ENCODE measurements at places on chromosomes 6 and 20.

DNA sequence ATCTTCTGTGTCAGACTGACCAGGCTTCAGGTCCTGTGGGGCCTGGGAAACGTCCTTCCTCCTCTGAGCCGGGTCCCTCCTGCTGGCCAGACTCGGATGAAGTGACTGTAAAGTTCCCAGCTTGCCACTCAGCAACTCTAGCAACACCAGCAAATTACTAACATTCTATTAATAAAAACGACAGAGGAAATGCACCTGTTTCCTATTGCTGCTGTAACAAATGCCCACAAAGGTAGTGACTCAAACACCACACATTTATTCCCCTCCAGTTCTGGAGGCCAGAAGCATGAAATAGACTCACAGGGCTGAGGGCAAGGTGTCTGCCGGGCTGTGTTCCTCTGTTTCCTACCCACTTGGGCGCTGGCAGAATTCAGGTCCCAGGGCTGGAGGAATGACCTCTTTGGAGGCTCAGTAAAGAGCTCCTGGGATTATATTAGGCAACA lies 48.8 kb downstream of the CTCFL start:
- no peak for DNase-seq

- DNase-seq, result no peak
Observed at GRCh38 chr6:51027283-51028065, 208.8 kb downstream of the TFAP2B start.

- no peak for DNase-seq
Observed at GRCh38 chr6:7559196-7559595, 17.7 kb downstream of the DSP start.

GRCh38 chr6:106512048-106512967 lies 117.0 kb downstream of the RTN4IP1 start:
- no peak for DNase-seq

DNA sequence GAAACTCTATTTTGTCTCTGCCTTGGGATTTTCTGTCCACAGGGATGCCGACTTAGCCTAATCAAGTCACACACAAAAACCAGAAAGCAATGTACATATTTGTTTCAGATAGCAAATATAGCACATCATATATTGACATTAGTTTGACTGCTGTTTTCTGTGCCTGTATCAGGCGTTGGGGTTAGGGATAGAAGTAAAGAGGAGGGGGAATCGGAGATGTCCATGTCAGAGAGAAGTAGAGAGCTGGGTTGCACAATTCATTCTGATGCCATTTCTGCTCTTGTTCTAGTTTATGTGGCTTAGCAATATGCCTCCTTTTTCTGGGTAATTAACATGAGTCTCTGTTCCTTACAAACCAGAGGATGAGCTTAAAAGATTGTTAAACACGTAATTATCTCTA lies 14.7 kb upstream of the IPCEF1 start:
- DNase-seq, result no peak

- DNase-seq, result no peak
Observed at GRCh38 chr20:50356962-50357782, 153.0 kb upstream of the PTPN1 start.

GRCh38 chr6:113884011-113884410 lies 26.9 kb downstream of the MARCKS start:
- DNase-seq, result no peak

GRCh38 chr20:43915211-43916072 lies 790 bp downstream of the TOX2 start:
- no peak for DNase-seq
